ENCODE measurements at places on chromosomes 5 and 9.

- H3K36me3 ChIP-seq: no peaks in the 10 kb centered on the region
- peak overlapping the region; percentile 16 for H3K4me3 ChIP-seq
- H3K27ac ChIP-seq: peak overlapping the region; percentile 67
- H3K4me1 ChIP-seq: peaks cover 46% of the 10 kb centered on the region
Measured at GRCh38 chr5:138952962-138953361, 77.8 kb upstream of the LRRTM2 start.

GRCh38 chr5:98428806-98429205 lies 344.7 kb upstream of the RGMB start:
- no peak overlapping the region for H3K27ac ChIP-seq
- no peak overlapping the region for H3K4me3 ChIP-seq
- peaks cover 5% of the 10 kb centered on the region for H3K4me1 ChIP-seq
- no peaks in the 10 kb centered on the region for H3K27me3 ChIP-seq

DNA sequence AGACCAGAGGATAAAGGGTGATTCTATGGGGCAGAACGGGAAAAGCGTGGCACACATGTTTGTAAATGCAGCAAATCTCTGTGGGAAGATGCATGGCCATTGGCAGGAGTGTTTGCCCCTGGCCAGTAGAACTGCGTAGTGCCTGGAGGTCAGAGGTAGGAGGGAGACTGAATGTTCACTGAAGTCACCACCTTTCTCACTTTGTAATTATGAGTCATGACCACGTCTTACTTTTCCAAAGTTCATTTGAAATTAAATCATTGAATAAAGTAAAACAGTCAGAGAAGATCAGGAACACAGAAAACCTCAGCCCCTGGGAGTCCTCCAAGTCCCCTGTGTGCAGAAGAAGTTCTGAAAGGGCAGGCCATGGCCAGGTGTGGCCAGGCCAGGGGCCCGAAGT lies 4.6 kb downstream of the PTGES start:
- no peak for DNase-seq
- no peak overlapping the region for H3K27ac ChIP-seq
- no peaks in the 10 kb centered on the region for H3K27me3 ChIP-seq
- H3K36me3 ChIP-seq: no peaks in the 10 kb centered on the region
- no peak overlapping the region for H3K4me3 ChIP-seq
- peaks cover 19% of the 10 kb centered on the region for H3K4me1 ChIP-seq

- H3K27ac ChIP-seq: no peak overlapping the region
- H3K4me1 ChIP-seq: no peaks in the 10 kb centered on the region
- no peaks in the 10 kb centered on the region for H3K27me3 ChIP-seq
- DNase-seq: no peak
Measured at GRCh38 chr9:4904322-4905134, 80.5 kb upstream of the JAK2 start.

GRCh38 chr5:19002111-19002510 lies 985.9 kb downstream of the CDH18 start:
- no peak for DNase-seq
- H3K27ac ChIP-seq: no peak overlapping the region
- H3K27me3 ChIP-seq: no peaks in the 10 kb centered on the region
- no peaks in the 10 kb centered on the region for H3K4me1 ChIP-seq
- no peak overlapping the region for H3K4me3 ChIP-seq

DNA sequence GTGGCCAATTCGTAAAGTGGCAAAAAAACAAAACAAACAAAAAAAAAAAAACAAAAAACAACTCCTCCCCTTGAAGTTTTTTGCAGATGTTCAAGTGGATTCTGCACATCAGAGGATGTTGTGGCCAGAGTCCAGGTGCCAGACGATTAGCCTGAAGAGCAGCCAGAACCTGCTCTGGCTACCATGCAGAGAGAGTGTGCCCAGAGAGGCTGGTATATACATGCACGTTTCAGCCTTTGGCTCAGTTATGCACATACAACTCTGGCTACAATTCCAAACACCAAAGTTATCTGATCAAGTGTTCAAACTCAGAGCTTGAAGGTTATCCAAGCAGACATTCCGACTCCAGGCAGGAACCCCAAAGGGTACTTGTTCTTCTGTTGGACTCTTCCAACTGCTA lies 34.7 kb downstream of the GGTA1 start:
- no peak overlapping the region for H3K27ac ChIP-seq
- peaks cover 12% of the 10 kb centered on the region for H3K36me3 ChIP-seq
- peaks cover 58% of the 10 kb centered on the region for H3K4me1 ChIP-seq
- no peak overlapping the region for H3K4me3 ChIP-seq
- H3K27me3 ChIP-seq: no peaks in the 10 kb centered on the region
- no peak for DNase-seq

GRCh38 chr5:23027331-23027730 lies 174.2 kb upstream of the CDH12 start:
- H3K36me3 ChIP-seq: no peaks in the 10 kb centered on the region
- no peak for DNase-seq
- H3K4me1 ChIP-seq: no peaks in the 10 kb centered on the region
- no peak overlapping the region for H3K27ac ChIP-seq
- no peak overlapping the region for H3K4me3 ChIP-seq
- H3K27me3 ChIP-seq: no peaks in the 10 kb centered on the region
